Fibroblast of the aortic adventitia (primary cell): ENCODE measurements at places on chromosomes 1 and 21. TPM values are rescaled to one million over a fixed set of nuclear protein-coding genes. Genes with fewer than 3 reads are reported as not detected.

DNA sequence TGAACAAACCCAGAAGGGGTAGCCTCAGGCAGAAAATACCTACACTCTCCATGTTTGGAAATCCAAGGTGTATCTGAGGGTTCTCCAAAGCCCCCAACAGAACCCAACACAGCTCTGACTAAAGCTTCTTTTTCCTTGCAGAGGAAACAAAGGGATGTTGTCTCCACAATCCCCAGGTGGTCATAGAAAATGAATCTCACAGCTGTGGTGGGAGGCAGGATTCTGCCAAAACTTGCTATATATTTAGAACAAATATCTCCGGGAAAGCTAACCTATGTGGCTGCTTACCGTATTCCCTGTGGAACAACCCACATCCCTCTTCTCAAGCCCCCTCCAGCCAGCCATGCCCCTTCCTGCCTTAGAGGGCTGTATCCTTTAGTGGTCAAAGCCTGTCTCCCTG, 406.1 kb downstream of the PRDM2 start:
- DNase-seq = no peak

DNA sequence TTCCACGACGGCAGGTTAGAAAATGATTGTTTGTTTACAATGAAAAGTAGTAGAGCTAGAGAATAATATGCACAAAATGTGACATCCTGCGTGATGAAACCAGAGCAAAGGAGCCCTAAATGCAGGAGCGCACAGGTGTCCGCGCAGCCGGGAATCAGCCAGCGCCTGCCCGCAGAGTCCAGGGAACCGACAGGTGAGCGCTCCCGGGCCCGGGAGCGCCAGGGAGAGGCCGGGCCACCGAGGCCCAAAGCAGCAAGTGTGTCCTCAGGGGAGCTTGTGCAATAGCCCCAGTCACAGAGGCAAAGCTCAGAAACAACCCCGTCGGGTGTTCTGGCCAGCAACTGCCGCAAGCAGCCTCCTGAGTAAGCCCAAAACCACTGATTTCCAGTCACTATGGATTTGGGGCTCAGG, 789 bp upstream of the GALE start:
- no peak for DNase-seq

GRCh38 chr1:67307251-67308060, at the start of gene IL12RB2:
Gene IL12RB2, plus strand, starts transcription at chr1:67307873. Its CDS starts 12,496 bp downstream, at chr1:67320369.
- DNase-seq = no peak

- no peak for DNase-seq
These were observed 16.3 kb upstream of the FOXE3 start for GRCh38 chr1:47399846-47400155.

Gene AMIGO1
- 0.54 and 2.5 TPM in 2 replicates for total RNA-seq

DNA sequence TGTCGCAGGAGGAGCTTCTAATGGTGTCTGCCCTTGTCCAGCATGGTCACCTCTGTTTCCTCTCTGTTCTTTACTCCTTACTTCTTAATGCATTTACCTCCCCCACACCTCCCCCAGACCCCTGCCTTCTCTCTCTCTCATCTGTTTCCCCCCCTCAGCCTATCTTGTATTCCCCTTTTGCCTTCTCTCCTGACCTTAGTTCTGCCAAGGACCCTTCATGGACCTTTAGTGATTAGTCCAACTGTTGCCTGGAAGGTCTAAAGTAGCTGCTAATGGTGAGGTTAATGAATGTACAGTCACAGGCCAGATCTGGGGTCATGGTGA, 42.3 kb upstream of the PPP2R5A start:
- DNase-seq = no peak

- peak; percentile 46 for DNase-seq
These were observed 25.2 kb downstream of the KCNC4 start for GRCh38 chr1:110235181-110235833.

Gene FCRL2
- not detected in 2 replicates for total RNA-seq

Gene EDN2
- total RNA-seq = not detected in 2 replicates

Gene SH3D21
- 5.2 and 9.3 TPM in 2 replicates for total RNA-seq

GRCh38 chr21:45858180-45858579, 123.4 kb upstream of the COL6A1 start:
- DNase-seq = no peak

Gene SPRR4
- not detected in 2 replicates for total RNA-seq

DNA sequence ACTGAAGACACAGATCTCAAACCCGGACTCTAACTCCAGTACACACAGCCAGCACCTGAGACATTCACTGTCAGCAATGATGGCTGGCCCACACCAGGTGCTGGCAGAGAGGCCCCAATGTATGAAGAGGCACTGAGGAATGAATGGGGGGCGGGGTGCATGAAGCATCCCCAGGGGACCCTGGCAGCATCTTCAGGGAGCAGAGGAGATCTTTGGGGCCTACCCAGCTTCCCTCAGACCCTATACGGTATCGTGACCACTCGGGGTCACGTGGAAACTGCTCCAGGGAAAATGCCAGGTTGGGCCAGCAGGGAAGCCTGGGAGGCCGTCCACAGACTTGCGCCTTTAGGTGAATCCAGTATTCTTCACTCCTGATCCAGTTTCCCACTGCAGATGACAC, 84.3 kb downstream of the NPHP4 start:
- DNase-seq = no peak

- DNase-seq = peak; percentile 92
These were observed 196.0 kb downstream of the CRB1 start for GRCh38 chr1:197464044-197464443.

Gene LCE2B
- total RNA-seq = not detected in 2 replicates

DNA sequence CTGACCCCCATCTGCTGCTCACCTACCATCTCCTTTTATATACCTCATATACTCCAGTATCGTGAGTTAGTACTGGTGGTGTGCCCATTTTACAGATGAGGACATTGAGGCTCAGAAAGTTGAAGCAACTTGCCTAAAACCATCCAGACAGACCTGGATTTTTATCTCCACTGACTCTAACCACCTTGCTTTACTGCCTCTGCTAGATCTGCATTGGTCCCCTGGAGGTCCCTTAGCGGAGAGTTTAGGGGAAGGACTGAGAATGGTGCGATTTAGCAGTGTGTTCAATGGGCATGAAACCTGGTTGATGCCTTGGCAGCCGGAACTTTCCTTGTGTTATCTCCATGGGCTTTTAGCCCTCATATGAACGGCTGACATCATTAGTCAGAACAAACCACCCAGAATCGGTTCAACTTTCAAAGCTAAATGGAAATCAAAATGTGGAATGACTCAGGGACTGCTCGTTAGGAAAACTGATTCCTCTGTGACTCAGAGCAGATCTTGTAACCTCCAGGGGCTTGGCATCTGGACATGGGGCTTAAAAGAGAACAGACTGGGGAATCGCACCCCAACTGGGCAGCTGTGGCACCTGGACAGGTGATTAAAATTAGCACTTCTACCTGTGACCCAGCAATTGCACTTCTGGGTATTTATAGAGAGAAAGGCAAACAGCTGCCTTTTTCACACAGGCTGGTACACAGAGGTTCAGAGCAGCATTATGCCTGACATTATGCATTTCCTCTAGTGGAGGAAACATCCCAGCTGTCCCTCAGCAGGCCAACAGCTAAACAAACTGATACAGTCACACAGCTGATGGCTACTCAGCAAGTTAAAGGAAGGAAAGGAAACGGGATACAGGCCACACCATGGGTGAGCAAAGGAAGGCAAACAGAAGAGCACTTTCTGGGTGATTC, 25.3 kb downstream of the TMEM51 start:
- peak; percentile 90 for DNase-seq

DNA sequence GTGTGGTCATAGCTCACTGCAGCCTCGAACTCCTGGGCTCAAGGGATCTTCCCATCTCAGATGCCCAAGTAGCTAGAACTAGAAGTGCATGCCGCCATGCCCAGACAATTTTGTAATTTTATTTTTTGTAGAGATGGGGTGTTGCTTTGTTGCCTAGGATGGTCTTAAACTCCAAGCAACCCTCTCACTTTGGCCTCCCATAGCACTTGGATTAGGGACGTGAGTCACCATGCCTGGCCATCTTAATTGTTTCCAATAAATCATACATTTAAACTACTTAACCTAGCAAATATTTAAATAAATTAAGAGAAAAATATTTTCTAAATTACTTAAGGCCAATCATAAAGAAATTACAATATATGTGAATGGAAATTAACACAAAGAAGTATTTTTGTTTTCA, 35.1 kb upstream of the ADGRL4 start:
- DNase-seq = peak; percentile 16

- DNase-seq = peak; percentile 56
These were observed 27.3 kb upstream of the BCAR3 start for GRCh38 chr1:93708734-93709481.

DNA sequence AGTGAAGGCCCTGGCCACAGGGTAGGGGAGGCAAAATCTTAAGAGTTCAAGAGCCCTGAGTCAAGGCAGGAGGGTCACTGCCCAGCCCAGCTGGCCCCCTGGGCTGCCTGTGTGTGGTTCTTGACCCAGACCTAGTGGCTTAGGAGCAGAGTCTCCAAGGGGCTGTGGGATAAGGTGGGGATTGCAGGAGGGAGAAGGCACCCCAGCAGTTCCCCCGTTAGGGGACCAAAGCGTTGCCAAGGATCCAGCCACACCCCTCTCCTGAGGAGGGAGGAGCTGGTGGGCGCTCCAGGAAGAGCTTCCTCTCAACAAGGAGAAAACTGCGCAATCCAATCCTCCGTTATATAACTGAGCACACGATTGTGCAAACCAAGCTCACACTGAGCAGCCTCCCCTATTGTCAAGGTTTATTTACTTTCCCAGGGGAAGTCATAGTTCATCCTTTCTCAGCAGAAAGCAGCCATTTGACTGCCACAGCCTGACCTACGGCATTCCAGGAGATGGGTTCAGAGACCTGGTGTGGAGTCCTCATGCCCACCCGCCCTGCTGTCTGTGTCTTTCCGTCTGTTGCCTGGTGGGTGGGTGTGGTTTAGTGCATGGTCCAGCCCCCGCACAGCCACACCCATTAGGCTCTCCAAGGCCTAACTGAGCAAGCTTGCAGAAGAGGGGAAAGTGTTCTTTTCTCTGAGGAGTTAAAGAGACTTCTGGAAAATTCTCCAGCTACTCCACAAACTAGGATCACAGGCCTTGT, 3.5 kb downstream of the EPHX1 start:
- DNase-seq = peak; percentile 90

- no peak for DNase-seq
These were observed 173.6 kb upstream of the CSF3R start for GRCh38 chr1:36656271-36656670.

Gene EPS8L3
- total RNA-seq = not detected in 2 replicates

Gene OR10K2
- total RNA-seq = not detected in 2 replicates

GRCh38 chr21:44650973-44651675, 3.3 kb downstream of the KRTAP12-4 start:
- no peak for DNase-seq

GRCh38 chr1:5959087-5959486, 33.1 kb downstream of the NPHP4 start:
- DNase-seq = no peak

- no peak for DNase-seq
These were observed 63.7 kb upstream of the EPS8L3 start for GRCh38 chr1:109827466-109827865.

Gene C4BPB
- not detected in 2 replicates for total RNA-seq

DNA sequence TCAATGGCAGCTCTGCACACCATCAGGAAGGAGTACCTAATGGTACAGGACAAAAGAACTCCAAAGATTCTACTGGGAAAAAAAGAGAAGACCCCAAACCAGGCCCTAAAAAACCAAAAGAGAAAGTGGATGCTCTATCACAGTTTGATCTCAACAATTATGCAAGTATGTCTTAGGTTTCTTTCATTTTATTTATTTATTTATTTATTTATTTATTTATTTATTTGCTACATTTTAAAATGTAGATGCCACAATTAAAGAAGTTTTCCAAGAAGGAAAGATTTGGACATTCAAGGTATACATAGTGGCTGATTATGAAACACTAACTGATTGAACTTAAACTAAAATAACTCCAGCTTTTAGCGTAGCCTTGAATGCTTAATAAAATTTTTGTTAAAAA, 60.2 kb downstream of the PRRC2C start:
- DNase-seq = no peak

Gene ITGB2
- total RNA-seq = 0.09 TPM in 1 of 2 replicates, not detected in the other

DNA sequence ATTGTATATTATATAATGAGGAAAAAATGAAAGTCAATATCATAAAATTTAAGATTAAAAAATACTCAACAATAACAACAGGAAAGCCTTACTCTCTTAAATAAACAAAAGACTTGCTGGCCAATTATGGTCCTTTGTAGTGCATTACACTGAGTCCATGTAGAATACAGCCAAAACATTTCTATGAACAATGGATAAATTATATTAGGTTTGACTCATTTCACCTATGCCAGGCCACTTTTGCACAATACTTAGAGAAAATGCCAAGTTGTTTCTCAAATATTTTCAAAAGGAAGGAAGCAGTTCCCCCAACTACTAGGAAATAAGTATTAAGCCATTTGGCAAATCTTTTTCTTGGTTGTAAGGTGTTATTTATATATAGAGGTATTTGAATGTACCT, 19.8 kb upstream of the UCK2 start:
- peak; percentile 88 for DNase-seq

Gene IVL
- total RNA-seq = not detected in 2 replicates

Gene MROH7
- total RNA-seq = 0.27 TPM in 1 of 2 replicates, not detected in the other

DNA sequence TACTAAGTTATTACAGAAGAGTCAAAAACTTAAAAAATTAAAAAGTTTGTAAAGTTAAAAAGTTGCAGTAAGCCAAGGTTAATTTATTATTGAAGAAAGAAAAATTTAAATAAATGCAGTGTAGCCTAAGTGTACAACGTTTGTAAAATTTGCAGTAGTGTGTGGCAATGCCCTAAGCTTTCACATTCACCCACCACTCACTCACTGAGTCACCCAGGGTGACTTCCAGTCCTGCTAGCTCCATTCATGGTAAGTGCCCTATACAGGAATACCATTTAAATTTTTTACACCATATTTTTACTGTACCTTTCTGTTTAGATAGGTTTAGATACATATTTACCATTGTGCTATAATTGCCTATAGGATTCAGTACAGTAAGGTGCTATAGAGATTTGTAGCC, 88.6 kb downstream of the CTH start:
- no peak for DNase-seq

- DNase-seq = no peak
These were observed 2.1 kb downstream of the B4GALT2 start for GRCh38 chr1:43981135-43981491.

Gene OR2L5
- under 0.01 TPM in 1 of 2 replicates, not detected in the other for total RNA-seq

DNA sequence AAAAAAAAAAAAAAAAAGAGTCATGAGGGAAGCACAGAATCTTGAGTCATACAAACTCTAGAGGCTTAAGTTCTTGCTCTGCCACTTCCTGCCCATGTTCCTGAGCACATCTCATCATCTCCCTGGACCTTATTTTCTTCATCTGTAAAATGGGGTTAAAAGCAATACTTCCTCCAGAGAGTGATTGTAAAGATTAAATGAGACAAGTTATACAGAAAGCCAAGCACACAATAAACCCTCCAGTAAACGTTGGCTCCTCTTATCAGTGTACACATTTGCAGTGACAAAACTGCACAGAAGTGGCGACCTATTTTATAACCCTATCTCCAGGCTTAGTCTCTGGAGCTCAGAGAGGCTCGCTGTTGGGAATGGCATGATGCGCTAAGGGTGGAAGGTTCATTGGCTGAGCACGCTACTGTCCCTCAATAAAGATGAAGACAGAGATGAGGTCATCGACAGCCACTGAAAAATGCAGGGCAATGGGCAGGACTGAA, 82.1 kb downstream of the RRAGC start:
- no peak for DNase-seq

- no peak for DNase-seq
These were observed 16.4 kb upstream of the KANK4 start for GRCh38 chr1:62335656-62336055.

Gene RIMS3
- 0.36 and 0.57 TPM in 2 replicates for total RNA-seq

Gene CHD1L
- 16.9 and 47.2 TPM in 2 replicates for total RNA-seq

Gene ATP1A4
- total RNA-seq = not detected in 2 replicates
